ENCODE measurements at places on chromosomes 6 and 20. TPM values are rescaled to one million over a fixed set of nuclear protein-coding genes. Genes with fewer than 3 reads are reported as not detected.

Gene COL9A3
- total RNA-seq: 0.30 TPM

Gene IL17F
- not detected for total RNA-seq

Gene SPEF1
- total RNA-seq: 0.08 TPM

Gene EGFL8
- 0.75 TPM for total RNA-seq

Gene CST2
- total RNA-seq: not detected

Gene PLAGL1
- 12.6 TPM for total RNA-seq

Gene LAMP5
- total RNA-seq: not detected

Gene BPIFB1
- total RNA-seq: not detected

Gene BFSP1
- total RNA-seq: 2.5 TPM

Gene MDFI
- 0.23 TPM for total RNA-seq

Gene LY6G5B
- 2.2 TPM for total RNA-seq

Gene HEY2
- total RNA-seq: 4.9 TPM

Gene C6orf52
- 0.38 TPM for total RNA-seq

Gene NOTCH4
- total RNA-seq: 0.82 TPM

Gene LY6G6F
- not detected for total RNA-seq

Gene TRIM31
- not detected for total RNA-seq

Gene FOXS1
- 0.35 TPM for total RNA-seq

Gene GNAS-AS1
- 1.1 TPM for total RNA-seq

Gene KCTD20
- total RNA-seq: 84.5 TPM

Gene BMP6
- 173 TPM for total RNA-seq

Gene SIRPB1
- 0.59 TPM for total RNA-seq
